ENCODE measurements at places on chromosomes 7 and 10.

DNA sequence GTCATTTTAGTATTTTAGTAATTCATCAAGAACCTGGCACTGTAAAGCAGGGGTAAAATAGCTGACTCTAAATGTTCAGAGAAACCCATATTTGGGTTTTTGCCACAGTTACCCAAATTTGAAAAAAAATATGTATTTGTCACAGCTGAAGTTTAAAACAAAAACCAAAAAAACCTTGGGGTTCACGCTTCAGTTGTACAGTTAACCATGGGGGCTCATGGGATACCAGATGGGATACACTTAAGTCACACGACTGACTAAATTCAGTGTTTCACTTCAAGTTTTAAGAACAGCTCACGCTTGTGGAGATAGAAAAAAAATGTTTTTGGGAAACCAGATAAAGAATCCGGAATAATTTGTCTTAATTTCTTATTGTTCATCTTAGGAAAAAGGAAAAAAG is 2.1 kb downstream of the ARL3 start:
- DNase-seq, result no peak

GRCh38 chr10:24201503-24202180 is 7.3 kb upstream of the KIAA1217 start:
- no peak for DNase-seq

- no peak for DNase-seq
Measured at GRCh38 chr7:2637505-2638223, 5.9 kb downstream of the TTYH3 start.

- DNase-seq, result no peak
Measured at GRCh38 chr7:135330088-135330487, 96.5 kb downstream of the STRA8 start.

GRCh38 chr7:159317294-159317693 is 172.6 kb upstream of the VIPR2 start:
- no peak for DNase-seq

DNA sequence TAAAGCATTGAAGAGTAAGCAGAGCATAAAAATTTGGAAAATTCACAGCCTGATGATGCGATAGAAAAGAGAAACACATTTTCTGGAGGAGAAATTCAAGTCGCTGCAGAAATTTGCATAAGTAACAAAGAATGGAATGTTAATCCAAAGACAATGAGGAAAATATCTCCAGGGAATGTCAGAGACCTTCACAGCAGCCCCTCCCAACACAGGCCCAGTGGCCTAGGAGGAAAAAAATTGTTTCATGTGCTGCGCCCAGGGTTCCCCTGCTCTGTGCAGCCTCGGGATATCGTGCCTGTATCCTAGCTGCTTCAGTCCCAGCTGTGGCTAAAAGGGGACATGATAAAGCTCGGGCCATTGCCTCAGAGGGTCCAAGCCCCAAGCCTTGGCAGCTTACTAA is 206.8 kb downstream of the TPK1 start:
- DNase-seq, result no peak

- DNase-seq, result no peak
Measured at GRCh38 chr7:114627231-114627630, 212.6 kb downstream of the FOXP2 start.

GRCh38 chr7:117652943-117653680 is 173.3 kb downstream of the CFTR start:
- no peak for DNase-seq

DNA sequence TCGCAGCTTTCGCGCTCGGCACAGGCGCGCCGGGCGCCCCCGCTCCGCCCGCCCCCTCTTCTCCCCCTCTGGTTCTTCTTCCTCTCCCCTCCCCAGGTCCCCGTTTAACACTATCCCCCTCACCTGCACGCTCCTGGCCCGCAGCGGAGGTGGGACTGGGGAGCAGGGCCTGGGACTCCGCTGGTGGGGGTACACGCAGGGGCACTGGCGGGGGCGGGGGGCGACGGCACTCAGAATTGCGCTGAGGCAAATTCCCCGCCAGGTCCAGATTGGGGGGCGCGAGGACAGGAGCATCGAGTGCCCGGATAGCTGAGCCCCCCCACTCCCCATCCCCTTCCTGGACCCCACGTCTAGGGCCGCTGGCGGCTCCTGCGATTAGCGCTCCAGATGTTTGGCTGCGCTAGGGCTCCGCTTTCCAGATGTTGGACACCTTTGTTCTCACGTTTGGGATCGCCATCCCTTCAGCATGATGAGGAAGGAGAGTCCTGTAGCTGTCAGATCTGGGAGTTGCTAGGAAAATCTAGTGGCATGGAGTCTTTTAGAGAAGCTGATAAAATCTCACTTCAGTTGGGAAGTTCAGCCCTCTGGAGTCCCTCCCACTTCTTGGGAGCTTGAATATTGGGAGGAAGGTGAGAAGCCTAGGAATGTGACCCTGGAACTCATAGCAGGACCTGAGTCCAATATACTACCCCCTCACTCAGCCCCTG is 31.4 kb upstream of the PAX2 start:
- no peak for DNase-seq

Measured in stimulated activated CD4-positive, alpha-beta T cell treated with anti-CD3 and anti-CD28 coated beads, Interleukin-1b, Interleukin-23, amount 100 ng/mL, for 4 hours (primary cell).